Endodermal cell (in vitro differentiated cells): ENCODE measurements at places on chromosomes 7 and 10.

DNA sequence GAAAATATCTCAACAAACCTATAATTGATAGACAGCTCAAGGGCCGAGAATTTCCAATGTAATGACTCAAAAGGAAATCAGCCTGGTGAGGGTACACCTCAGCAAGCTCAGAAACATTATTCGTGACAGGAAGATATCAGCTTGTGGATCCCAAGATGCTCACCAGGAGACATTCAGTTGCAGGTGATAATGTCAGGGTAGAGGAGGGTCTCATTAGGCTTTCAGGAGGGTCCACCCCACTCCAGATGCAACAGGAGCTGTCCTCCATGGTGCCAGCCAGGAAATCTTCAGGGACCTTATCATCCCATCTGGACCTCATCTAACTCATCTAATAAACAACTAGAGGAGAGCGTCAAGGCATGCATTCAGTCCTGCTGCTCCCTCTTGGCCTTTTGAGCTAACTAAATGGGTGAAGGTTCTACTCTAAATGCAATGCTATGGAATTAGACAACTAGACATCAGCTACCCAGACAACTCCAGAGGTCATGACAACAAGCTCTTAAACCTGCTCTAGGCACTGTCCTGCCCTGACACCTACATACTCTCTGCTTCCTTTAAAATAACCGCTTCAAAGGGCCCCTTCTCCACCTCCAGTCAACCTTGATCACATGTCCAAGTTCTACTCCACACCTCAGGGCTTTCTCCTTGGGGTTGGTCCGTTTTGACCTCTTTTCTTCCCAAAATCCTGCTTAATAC lies 4.3 kb upstream of the GIMAP5 start:
- no peak for DNase-seq

GRCh38 chr10:14531974-14532373 lies 201.2 kb upstream of the FRMD4A start:
- DNase-seq: no peak

- no peak for DNase-seq
Observed at GRCh38 chr10:62647375-62648092, 157.0 kb upstream of the ADO start.

- no peak for DNase-seq
Observed at GRCh38 chr7:17144322-17144721, 154.1 kb upstream of the AHR start.

GRCh38 chr10:89679986-89680385 lies 21.4 kb upstream of the KIF20B start:
- no peak for DNase-seq

DNA sequence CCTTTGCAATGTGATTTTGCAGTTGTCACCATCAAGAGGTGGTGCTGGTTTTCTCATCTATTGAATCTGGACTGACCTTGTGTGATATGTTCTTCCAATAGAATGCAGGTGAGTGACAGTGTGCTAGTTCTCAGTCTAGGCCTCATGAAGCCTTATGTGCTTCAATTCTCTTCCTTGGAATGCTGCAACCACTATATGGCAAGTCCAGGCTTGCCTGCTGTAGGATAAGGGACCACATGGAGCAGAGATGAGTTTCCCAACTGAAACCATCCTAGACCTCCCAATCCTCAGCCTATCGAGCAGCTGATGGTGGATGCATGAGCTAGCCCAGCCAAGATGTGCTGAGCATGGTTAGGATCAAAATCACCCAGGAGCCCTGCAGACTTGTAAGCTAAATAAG lies 32.6 kb upstream of the ARHGAP21 start:
- DNase-seq: no peak

DNA sequence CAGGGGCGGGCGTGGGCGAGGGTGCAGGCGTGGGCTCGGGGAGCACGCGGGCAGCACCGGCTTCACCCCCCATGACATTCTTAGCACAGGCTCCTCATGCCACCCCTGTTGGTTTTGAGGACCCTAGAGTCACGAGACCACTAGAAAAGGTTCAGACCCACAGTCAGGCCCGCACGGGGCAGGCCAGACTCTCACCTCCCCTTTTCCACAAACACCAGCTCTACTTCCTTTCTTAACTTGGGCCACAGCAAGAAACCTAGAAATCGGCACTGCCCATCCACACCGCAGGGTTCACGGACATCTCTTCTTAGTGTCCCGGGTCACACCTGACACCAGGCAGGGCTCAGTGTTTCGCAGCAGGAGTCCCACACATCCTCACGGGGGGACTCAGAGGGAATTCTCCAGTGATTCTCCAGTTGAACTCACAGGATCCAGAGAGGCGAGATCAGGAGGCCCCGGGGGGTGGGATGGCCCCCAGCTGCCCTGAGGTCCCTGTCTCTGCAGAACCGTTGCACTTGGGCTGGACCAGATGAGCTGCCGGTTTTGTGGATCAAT lies 52.0 kb downstream of the JAKMIP3 start:
- DNase-seq: no peak

- no peak for DNase-seq
Observed at GRCh38 chr10:124366825-124367224, 51.9 kb downstream of the OAT start.

DNA sequence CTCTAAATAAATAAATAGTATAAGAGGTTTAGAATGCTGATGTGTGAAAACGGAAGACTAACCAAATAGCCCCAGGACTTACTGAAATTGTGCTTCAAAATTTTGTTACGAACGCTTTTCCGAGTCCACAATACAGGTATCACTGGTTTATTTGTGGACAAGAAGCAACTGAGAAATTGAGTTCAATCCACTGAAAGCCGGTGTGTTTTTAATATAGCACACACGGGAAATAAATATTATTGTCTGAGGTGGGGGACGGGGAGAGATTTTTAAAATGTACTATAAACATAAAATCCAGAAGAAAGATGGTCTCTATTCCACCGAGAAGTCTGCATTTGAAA lies 598 bp downstream of the SLC16A12 start:
- DNase-seq: no peak

DNA sequence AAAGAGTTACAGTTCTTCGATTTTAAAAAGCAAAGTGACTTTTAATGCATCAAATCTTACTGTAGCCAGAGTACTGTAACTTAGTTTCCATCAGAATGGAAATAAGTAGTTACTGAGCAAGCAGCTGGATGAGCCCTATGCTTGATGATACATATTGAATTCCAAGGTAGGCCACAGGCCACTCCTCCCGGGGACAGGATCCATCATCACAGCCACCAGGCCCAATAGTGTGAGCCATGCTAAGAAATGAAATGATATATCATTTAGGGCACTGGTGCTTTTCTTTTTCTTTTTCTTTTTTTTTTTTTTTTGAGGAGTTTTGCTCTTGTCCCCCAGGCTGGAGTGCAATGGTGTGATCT lies 42.9 kb upstream of the TOMM7 start:
- DNase-seq: no peak

DNA sequence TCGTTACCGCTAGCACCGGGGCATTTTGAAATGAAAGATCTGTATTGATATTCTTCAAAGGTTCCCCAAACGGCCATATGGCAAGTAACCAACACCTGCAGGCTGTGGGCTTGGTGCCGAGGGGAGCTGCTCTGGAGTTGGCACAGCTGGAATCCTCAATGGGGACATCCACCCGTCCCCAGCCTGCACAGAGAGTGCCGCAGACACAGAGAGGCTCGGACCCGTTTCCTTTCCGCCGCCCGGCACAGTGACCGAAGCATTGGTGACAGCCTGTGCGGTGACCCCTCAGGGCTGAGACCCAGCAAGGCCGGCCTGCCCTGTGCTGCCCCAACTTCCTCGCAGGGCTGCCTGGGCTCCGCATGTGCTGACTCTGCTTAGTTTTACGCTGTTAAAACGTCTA lies 4.5 kb downstream of the CFAP46 start:
- DNase-seq: no peak

DNA sequence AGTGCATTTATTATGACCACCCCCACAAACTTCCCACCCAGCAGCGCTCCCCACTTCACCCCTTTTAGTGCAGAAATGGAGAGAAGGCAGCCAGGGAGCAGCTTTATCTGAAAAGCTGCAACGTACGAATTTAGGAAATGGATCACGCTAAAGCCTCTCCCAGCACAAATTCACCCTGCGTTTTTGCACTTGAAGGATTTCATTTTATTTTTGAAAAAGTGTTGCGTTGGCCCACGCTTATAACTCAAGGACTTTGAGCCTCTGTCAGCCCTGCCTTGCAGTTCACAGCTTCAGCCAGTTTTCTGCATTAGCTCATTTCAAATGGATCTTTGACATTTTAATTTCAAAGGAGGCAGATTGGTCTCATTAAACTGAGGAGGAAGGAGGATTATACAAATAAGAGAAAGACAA lies 556.1 kb downstream of the KCNMA1 start:
- peak; percentile 49 for DNase-seq

DNA sequence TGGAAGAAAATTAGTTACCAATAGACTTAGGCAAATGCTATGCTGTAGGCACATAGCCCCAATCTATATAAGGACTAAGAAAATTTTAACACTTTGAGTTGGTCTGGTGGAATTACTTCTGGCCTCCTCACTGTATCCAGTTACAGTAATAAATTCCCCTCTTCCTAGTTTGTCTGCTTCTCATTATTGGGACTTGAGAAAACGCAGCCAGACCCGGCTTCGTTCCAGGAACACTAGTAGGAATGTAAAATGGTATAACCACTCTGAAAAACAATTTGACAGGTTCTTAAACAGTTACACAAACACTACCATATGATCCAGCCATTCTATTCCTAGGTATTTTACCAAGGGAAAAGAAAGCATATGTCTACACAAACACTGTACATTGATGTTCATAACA lies 150.2 kb downstream of the VPS50 start:
- DNase-seq: no peak

- DNase-seq: peak; percentile 22
Observed at GRCh38 chr10:110458266-110458920, 39.3 kb upstream of the DUSP5 start.

DNA sequence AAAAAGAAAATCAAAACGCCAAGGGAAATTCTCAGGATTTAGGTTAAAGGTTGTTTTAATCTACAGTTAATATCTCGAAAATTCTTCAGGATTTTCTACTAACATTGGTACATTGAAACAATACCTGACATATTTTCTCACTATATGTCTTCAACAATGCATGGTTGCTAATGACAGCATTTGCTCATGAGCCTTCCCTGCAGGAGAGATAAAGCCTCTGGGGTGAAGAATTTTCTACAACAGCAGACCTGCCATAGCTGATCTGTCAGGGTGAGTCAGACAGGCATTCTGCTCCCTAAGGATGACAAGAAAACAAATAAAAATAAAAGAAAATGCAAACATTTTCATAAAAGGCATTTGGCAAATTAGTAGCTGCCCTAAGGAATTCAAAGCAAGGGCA lies 11.7 kb upstream of the GPR37 start:
- no peak for DNase-seq

- peak; percentile 59 for DNase-seq
Observed at GRCh38 chr10:113993489-113993991, 50.1 kb upstream of the ADRB1 start.

GRCh38 chr7:107846324-107846723 lies 43.3 kb upstream of the SLC26A3 start:
- DNase-seq: no peak

GRCh38 chr10:7337431-7338171 lies 73.2 kb downstream of the SFMBT2 start:
- DNase-seq: no peak

DNA sequence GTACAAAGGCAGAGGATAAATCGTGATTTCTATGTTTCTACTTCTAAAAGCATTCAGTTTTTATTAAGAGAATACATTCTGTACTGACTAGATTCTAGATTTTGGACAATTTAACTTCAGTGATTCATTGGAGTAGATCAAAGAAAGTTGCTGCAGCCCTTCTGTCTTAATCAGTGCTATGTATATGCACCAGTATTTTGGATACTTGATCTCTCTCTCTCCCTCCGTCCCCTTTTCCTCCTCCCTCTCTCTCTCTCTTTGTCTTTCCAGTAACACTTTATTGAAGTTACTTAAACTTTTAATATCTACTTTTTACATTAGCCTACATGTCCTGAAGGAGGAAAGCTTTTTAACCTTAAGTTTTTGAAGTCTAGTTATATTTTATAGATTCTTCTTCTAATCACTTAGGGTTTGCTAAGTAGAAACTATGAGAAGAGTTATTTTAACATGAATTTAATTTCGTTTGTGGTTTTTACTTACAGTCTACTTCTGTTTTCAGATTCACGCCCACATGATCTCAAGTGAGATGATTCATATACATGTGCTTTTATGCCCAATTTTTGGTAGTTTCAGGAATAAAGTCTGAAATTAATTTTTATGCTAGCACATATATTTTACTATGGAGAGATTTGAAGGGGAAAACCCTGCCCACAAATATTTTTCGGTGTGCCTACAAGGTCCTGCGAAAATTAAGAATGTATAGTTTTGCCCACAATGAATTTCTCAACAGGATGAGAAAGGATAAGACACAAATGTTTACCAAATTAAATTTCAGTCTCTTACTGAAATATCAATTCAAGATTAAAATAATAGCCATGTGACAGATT lies 9.1 kb downstream of the MDFIC start:
- no peak for DNase-seq

GRCh38 chr7:18835001-18835690 lies 282.3 kb downstream of the TWIST1 start:
- DNase-seq: no peak

DNA sequence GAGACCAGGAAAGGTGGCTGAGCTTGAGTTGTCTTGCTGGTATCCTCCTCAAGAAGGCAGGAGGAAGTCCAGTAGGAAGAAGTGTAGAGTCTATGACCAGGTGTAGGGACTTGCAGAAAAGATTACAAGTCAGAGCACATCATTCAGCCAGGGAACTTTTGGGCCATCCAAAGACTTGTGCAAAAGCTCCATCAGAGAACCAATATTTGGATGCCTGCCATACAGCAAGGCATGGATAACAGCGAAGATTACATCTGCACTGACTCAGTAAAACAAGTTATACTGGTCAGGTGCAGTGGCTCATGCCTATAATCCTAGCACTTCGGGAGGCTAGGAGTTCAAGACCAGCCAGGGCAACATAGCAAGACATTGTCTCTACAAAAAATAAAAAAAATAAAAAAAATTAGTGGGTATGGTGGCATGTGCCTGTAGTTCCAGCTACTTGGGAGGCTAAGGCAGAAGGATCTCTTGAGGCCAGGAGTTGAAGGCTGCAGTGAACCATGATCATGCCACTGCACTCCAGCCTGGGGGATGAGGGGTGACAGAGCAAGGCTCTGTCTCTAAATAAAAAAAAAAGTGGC lies 13.2 kb upstream of the NMT2 start:
- no peak for DNase-seq

- no peak for DNase-seq
Observed at GRCh38 chr7:98855610-98856422, 14.0 kb downstream of the TMEM130 start.

DNA sequence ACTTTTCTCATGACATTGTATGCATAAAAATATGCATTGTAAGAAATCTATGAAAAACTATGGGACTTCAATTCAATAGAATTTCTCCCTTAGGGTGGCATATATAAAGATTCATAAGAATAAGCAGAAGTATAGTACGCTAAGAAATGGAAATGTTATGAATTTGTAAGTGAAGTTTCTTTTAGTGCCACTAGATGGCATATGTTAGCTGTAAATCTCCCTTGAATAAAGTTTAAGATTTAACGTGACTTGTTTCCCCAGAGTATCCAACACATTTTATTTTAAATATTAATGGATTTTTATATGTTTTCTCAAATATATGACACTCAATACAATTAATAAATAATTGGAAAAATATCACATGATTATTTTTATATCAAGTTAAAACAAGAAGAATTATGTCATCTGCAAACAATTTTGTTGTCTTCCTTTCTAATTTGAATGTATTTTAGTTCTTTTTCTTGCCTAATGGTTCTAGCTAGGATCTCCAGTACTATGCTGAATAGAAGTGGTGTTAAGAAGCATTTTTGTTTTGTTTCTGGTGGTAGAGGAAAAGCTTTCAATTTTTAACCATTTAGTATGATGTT lies 287.2 kb downstream of the HGF start:
- no peak for DNase-seq
